ENCODE measurements at places on chromosomes 11 and 22. TPM values are rescaled to one million over a fixed set of nuclear protein-coding genes. Genes with fewer than 3 reads are reported as not detected.

The SLC37A2 gene
- total RNA-seq: 0.91 TPM

The DDIAS gene
- total RNA-seq: 16.2 TPM

The SLC7A4 gene
- total RNA-seq: 0.16 TPM

The PHOX2A gene
- total RNA-seq: not detected

The APOL1 gene
- total RNA-seq: 55.6 TPM

The OR52B2 gene
- not detected for total RNA-seq

The OR51E1 gene
- total RNA-seq: not detected

The IGLL1 gene
- total RNA-seq: 2.0 TPM

The RTN4RL2 gene
- total RNA-seq: not detected

The MCHR1 gene
- not detected for total RNA-seq

The TUB gene
- total RNA-seq: 0.07 TPM

The OR51E2 gene
- total RNA-seq: not detected

The C11orf68 gene
- 27.5 TPM for total RNA-seq

The DCHS1 gene
- total RNA-seq: 0.32 TPM

The GLYAT gene
- total RNA-seq: not detected

The RFPL2 gene
- 0.41 TPM for total RNA-seq

The LRRC74B gene
- total RNA-seq: not detected

The ALX4 gene
- not detected for total RNA-seq

The MCAM gene
- total RNA-seq: 2.5 TPM

The GUCY1A2 gene
- total RNA-seq: not detected

The ZC3H12C gene
- 12.2 TPM for total RNA-seq

The OR51I1 gene
- not detected for total RNA-seq

The MS4A6A gene
- not detected for total RNA-seq

The C11orf86 gene
- not detected for total RNA-seq

The BARX2 gene
- total RNA-seq: 0.23 TPM

The MUC15 gene
- total RNA-seq: not detected

The DRD4 gene
- 0.16 TPM for total RNA-seq

The FAU gene
- total RNA-seq: 899 TPM

The SLC37A4 gene
- total RNA-seq: 26.0 TPM

The AMPD3 gene
- 13.4 TPM for total RNA-seq

The ETS1 gene
- total RNA-seq: 408 TPM

The ELFN2 gene
- total RNA-seq: 0.50 TPM

The NECTIN1 gene
- total RNA-seq: 0.98 TPM

The TRIM49 gene
- total RNA-seq: not detected

The GLYATL1 gene
- total RNA-seq: not detected

All from activated CD8-positive, alpha-beta memory T cell treated with anti-CD3 and anti-CD28 coated beads, Interleukin-2, amount 10 ng/mL, durations not matched to agents 7 days and 5 days (primary cell).